ENCODE measurements at places on chromosomes 13 and 19.

GRCh38 chr13:100274942-100275506, 186.1 kb downstream of the PCCA start:
- no peak for DNase-seq

GRCh38 chr13:95343944-95344343, 42.7 kb upstream of the ABCC4 start:
- no peak for DNase-seq

DNA sequence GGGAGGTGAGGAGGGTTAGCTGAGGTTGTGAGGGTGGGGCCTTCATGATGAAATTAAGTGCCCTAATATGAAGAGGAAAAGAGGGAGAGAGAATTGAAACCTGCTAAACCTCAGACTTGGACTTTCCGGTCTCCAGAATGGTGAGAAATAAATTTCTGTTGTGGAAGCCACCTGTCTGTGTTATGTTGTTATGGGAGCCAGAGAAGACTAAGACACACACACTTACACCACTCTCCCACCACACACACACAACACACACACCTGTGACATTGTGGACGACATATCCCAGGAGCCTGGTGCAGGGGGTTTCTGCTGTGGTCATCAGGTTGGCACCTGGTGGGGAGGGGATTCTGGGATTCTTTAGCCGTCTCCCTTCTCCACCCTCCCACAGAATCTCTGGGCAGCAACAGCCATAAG, 14.0 kb downstream of the KLK4 start:
- DNase-seq, result no peak

- DNase-seq, result no peak
Observed at GRCh38 chr13:97366172-97366688, 67.7 kb upstream of the RAP2A start.
